H9 (cell line): ENCODE measurements at places on chromosomes 2 and 18. TPM values are rescaled to one million over a fixed set of nuclear protein-coding genes. Genes with fewer than 3 reads are reported as not detected.
A peak's percentile ranks its signal among the peaks of the same experiment; 100 is the strongest.

DNA sequence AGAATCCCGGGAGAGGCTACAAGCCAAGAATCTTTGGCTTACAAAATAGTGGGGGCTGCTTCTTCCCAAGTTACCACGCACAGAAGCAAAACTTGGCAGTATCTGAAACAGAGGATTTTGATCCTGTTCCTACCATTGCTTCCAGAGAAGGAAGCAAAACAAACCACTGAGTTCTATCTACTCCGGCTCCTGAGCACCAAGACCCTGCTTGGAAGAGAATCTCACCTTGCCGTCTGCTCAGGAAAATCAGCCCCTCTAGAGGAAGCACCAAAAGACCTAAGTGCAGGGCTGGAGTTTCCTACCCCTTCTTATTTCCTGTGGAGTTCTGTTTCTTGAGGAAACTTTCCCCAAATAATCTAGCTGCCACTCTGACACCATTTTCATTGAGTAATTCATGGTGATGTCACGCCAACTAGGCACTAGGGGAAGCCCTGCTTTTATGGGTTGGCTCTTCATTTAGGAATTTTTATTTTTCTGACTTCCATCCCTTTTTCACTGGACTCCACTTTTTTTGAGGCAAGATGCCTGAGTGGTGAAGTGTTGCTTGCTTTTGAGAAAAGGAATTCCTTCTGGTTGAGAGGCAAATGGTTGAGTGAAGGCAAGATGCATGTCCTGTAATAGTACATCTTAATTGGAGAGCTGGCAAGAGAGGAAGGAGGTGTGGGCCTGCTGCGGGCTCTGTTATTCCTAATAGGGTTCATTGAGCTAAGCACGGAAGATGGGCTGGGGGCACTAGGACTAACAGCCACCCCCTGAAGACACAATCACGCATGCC, 36.8 kb upstream of the EML4 start:
- H3K36me3 ChIP-seq = no peaks in the 10 kb centered on the region
- DNase-seq = no peak
- no peak overlapping the region for H3K4me3 ChIP-seq
- H3K27me3 ChIP-seq = no peaks in the 10 kb centered on the region; the same call in 1 of the 2 replicates

GRCh38 chr2:45134726-45135125, 125.5 kb upstream of the SIX2 start:
- no peaks in the 10 kb centered on the region; the same call in 2 of the 3 replicates for H3K36me3 ChIP-seq
- no peaks in the 10 kb centered on the region; the same call in 1 of the 2 replicates for H3K27me3 ChIP-seq
- no peak for DNase-seq
- no peaks in the 10 kb centered on the region; the same call in 1 of the 2 replicates for H3K4me1 ChIP-seq

Gene RNF152
- 2.3 and 2.6 TPM in 2 replicates for total RNA-seq

DNA sequence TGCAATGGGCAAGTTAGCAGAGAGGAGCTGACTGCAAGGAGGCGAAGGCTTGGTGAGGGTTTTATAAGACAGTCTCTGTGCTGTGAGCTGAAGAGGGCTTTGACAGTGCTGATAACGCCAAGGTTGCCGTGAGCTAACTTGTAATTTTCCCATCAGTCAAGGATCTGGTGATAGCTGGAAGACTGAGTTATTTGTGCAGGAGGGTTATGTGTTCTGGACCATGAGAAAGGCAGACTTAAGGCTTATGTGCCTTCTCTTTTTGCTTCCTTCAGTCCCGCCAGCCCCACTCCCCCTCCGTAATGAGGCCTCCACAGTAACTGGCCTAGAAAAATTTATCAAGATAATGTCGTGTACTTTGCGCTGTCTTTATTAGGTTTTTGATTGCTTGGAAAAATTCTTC, 94.6 kb downstream of the RTP5 start:
- no peaks in the 10 kb centered on the region for H3K27me3 ChIP-seq
- H3K27ac ChIP-seq = no peak overlapping the region
- DNase-seq = no peak
- no peaks in the 10 kb centered on the region; the same call in 1 of the 2 replicates for H3K36me3 ChIP-seq

Gene OTX1
- total RNA-seq = 0.11 and 0.13 TPM in 2 replicates

DNA sequence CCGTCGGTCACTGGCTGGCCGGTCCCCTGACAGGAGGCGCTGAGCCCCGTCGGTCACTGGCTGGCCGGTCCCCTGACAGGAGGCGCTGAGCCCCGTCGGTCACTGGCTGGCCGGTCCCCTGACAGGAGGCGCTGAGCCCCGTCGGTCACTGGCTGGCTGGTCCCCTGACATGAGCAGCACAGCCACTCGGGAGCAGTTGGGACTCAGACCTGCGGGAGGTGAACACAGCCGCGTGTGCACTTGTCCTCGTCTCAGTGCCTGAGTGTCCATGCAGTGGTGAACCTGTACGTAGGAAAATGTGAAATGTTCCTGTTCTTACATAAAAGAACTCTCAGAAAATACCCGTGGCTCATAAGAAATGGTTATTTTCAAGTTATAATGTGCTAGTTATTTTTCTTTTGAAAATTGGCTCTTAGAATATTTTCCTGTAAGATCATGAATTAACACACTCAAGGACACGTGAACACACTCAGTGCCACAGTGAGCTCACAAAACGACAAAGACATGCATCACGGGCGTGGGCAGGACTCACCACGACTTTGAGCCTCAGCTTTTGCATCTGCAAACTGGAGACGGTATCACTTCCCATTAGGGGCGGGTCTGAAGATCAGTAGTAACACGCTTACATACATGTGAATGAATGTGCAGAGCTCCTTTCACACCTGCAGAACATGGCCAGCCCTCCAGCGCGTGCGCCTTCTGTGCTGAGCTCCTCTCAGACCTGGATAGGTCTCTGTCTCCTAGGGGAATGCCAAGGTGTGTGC, 21.1 kb upstream of the NFATC1 start:
- H3K4me3 ChIP-seq = no peak overlapping the region
- no peaks in the 10 kb centered on the region for H3K4me1 ChIP-seq
- DNase-seq = no peak
- no peaks in the 10 kb centered on the region for H3K27me3 ChIP-seq

Gene POTEI
- total RNA-seq = 0.99 and 1.2 TPM in 2 replicates

DNA sequence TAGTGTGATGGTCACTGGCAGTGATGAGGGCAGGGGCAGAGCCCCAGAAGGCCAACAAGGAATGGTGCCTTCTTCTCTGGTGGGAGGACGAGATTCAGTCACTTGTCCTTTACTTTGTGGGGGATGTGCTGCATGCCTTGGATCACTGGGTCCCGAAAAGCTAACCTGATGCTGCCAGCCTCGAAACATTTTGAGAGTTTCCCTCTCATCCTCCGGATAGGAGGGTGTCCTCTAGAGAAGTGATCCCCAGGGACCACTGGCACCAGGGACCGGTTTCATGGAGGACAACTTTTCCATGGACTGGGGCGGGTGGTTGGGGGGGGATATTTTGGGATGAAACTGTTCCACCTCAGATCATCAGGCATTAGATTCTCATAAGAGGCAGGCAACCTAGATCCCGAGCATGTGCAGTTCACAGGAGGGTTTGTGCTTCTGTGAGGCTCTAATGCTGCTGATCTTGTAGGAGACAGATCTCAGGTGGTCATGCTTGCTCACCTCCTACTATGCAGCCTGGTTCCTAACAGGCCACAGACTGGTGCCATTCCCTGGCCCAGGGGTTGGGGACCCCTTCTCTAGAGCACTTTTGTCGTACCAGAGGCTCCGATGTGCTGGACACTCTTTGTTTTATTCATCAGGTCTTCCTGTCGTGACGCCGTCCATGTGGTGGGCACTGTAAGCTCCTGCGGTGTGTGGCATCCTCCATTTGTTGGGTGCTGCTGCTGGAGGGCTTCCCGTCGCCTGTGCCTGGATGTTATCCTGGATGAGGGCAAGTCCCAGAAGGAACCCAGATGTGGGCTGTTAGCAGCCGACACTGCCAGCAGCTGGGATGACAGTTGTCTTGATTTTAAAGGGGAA, 68.5 kb upstream of the HDAC4 start:
- no peaks in the 10 kb centered on the region for H3K27me3 ChIP-seq
- peak; percentile 13 for DNase-seq
- no peaks in the 10 kb centered on the region for H3K36me3 ChIP-seq
- no peaks in the 10 kb centered on the region for H3K4me1 ChIP-seq

- no peaks in the 10 kb centered on the region; the same call in 1 of the 2 replicates for H3K4me1 ChIP-seq
- H3K27me3 ChIP-seq = no peaks in the 10 kb centered on the region
- H3K27ac ChIP-seq = no peak overlapping the region
- peak; percentile 35 for DNase-seq
Measured at GRCh38 chr18:49368876-49369440, 91.5 kb downstream of the DYM start.

DNA sequence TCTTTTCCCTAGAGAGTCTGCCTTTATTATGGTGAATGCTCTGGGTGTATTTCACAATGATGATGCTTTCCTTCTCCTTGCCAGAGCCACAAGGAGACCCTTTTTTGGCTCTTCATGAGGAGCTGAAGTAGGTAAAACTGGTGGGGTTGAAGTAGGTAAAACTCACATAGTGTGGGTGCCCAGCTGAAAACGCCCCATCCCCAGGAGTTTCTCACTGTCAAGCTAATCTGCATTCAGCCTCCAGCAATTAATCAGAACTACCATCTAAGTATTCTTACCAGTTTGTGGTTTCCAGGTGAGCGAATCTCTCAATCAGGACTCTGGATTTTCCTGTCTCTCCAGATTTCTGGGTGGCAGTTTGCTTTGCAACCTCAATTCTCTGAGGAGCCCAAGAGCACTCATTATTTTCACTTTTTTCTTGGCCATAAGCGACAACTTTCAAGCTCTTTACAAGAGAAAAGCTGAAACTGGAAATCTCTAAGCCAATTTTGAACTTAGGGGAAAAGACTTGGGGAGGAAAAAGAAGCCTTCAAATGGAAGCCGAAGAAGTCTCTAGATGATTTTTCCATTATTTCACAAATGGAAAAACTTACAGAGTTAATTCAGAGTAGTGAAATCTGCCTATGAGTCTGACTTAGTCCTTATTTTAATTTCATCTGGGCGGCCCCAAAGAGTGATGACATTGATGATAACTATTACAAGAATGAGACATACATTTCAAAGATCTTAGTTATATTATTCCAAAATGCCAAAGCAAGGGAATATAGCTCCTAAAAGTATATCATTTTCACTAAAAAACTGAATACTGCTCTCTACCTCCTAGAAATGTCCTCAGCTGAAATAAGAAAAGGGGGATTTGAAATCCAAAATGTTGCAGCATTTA, 121.4 kb upstream of the MAP3K20 start:
- no peak overlapping the region for H3K4me3 ChIP-seq
- H3K36me3 ChIP-seq = no peaks in the 10 kb centered on the region
- H3K27me3 ChIP-seq = no peaks in the 10 kb centered on the region
- no peaks in the 10 kb centered on the region for H3K4me1 ChIP-seq
- no peak for DNase-seq

DNA sequence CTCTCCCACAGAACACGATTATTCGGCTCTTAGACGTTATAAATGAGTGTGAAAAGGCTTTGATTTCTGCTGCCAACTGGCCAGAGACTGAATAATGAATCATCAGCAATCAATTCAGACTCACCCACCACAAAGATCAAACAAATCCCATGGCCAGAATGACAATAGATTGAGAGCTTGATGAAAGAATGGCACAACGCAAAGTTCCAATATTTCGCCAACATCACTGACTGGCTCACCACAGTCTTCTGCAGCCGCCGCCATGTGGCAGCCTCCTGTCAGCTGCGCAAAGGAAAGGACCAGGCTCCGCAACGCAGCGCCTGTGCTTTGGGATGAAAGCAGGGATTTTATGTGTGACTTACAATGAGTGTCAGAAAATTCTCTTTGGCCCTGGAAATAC, 104.4 kb upstream of the SOX11 start:
- H3K27ac ChIP-seq = no peak overlapping the region
- H3K4me3 ChIP-seq = no peak overlapping the region
- no peaks in the 10 kb centered on the region for H3K4me1 ChIP-seq

DNA sequence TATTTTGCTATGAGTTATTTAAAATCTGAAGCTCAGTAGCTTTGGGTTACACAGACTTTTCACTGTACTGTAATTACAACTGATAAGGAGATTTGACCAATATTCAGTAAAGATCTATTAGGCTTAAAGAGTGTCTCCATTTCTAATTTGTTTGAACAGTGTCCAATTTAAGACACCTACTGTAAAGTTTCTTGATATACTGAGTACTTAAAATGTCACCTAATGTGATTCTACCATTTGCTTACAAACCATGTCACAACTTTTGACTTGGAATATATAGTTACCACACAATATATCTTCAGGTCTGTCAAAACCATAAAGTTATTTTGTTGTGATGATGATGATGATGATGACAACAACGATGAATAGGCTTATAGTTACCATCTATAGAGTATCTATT, 228.5 kb upstream of the SMAD7 start:
- no peak overlapping the region for H3K4me3 ChIP-seq
- H3K4me1 ChIP-seq = no peaks in the 10 kb centered on the region
- DNase-seq = no peak
- H3K27ac ChIP-seq = no peak overlapping the region
- no peaks in the 10 kb centered on the region for H3K36me3 ChIP-seq
- no peaks in the 10 kb centered on the region for H3K27me3 ChIP-seq

Gene CD207
- not detected in 2 replicates for total RNA-seq

- H3K4me3 ChIP-seq = no peak overlapping the region
- DNase-seq = no peak
- H3K36me3 ChIP-seq = no peaks in the 10 kb centered on the region
- H3K27ac ChIP-seq = no peak overlapping the region
Measured at GRCh38 chr2:217887841-217888701, 114.7 kb downstream of the TNS1 start.

Gene ABCA12
- 0.02 TPM in 1 of 2 replicates, not detected in the other for total RNA-seq

DNA sequence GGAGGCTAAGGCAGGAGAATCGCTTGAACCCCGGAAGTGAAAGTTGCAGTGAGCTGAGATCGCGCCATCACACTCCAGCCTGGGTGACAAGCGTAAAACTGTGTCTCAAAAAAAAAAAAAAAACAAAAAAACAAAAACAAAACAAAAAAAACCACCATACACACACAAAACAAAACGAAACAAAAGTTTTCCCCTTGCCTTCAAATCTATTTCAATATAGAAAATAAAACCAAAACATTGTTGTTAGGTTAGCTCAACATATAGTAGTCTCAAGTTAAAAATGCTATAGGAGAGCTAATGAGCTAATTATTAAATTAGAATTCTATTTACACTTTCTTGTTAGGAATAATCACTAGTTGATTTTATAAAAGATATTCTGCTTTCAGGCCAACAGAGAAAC, 43.3 kb downstream of the FBXO11 start:
- no peak overlapping the region for H3K4me3 ChIP-seq
- no peak overlapping the region for H3K27ac ChIP-seq
- no peak for DNase-seq
- H3K27me3 ChIP-seq = no peaks in the 10 kb centered on the region
- no peaks in the 10 kb centered on the region for H3K4me1 ChIP-seq

- no peaks in the 10 kb centered on the region for H3K36me3 ChIP-seq
- no peaks in the 10 kb centered on the region for H3K27me3 ChIP-seq
- no peak overlapping the region for H3K27ac ChIP-seq
- H3K4me3 ChIP-seq = no peak overlapping the region; the same call in 1 of the 2 replicates
- no peak for DNase-seq
Measured at GRCh38 chr2:100603948-100604633, 41.3 kb downstream of the PDCL3 start.

Gene STRADB
- 40.5 and 48.4 TPM in 2 replicates for total RNA-seq

- no peaks in the 10 kb centered on the region for H3K36me3 ChIP-seq
- no peak overlapping the region for H3K4me3 ChIP-seq
- DNase-seq = no peak
- H3K27me3 ChIP-seq = no peaks in the 10 kb centered on the region
- no peaks in the 10 kb centered on the region for H3K4me1 ChIP-seq
- H3K27ac ChIP-seq = no peak overlapping the region
Measured at GRCh38 chr2:215293879-215294278, 18.0 kb upstream of the ATIC start.

GRCh38 chr2:202113571-202114142, 40.6 kb downstream of the KIAA2012 start:
- H3K4me3 ChIP-seq = no peak overlapping the region
- no peaks in the 10 kb centered on the region; the same call in none of the 2 replicates for H3K4me1 ChIP-seq
- no peaks in the 10 kb centered on the region for H3K36me3 ChIP-seq
- DNase-seq = no peak
- no peaks in the 10 kb centered on the region; the same call in 1 of the 2 replicates for H3K27me3 ChIP-seq

Gene COLEC12
- 0.59 and 0.70 TPM in 2 replicates for total RNA-seq

Gene HS6ST1
- total RNA-seq = 58.9 and 60.2 TPM in 2 replicates
